ENCODE measurements at places on chromosomes 4 and X. TPM values are rescaled to one million over a fixed set of nuclear protein-coding genes. Genes with fewer than 3 reads are reported as not detected.

The METAP1 gene
- 58.7 TPM for total RNA-seq

The MCTS1 gene
- 68.7 TPM for total RNA-seq

The SOX3 gene
- total RNA-seq, result not detected

The TREX2 gene
- total RNA-seq, result 0.94 TPM

The SCRG1 gene
- not detected for total RNA-seq

The HSD17B13 gene
- total RNA-seq, result 0.16 TPM

Measured in activated T-helper 2 cell treated with anti-CD3 and anti-CD28 coated beads, Interferon-gamma antibody, Interleukin-2, Interleukin-4, amounts not matched to agents 10 μg/mL and 5 μg/mL and 100 μg/mL, durations not matched to agents 14 hours and 24 hours and 36 hours (primary cell).